Urinary bladder (tissue), 4 donors: ENCODE measurements at places on chromosomes 13 and 19. TPM values are rescaled to one million over a fixed set of nuclear protein-coding genes. Genes with fewer than 3 reads are reported as not detected.

- no peak for DNase-seq
Measured at GRCh38 chr19:10756791-10757190, 38.9 kb downstream of the DNM2 start.

DNA sequence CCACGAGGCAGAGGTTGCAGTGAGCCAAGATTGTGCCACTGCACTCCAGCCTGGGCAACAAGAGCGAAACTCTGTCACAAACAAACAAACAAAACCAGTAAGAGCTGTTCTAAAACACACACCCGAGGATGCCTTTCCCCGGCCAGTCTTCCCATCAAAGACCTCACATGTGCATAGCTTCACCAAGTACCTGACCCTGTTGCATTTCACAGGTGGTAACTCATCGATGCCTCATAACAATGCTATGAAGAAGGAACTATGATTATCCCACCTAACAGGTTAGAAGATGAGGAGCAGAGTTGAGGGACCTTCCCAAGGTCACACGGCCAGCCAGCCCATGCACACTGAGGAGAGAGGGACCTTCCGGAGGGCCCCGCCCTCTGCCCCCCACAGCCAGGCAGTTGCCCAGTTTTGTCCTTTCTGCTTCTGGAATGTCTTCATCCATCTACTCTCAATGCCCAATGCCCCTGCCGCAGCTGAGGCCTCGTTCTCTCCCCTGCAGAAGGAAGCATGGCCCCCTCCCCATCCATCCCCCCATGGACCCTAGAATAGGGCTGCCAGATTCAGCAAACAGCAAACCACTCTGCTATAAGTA lies 16.8 kb upstream of the LENG8 start:
- no peak for DNase-seq

The ZIC2 gene
- total RNA-seq: 0.11 TPM

The C19orf18 gene
- 1.0 TPM for total RNA-seq
